Stimulated activated CD4-positive, alpha-beta T cell treated with anti-CD3 and anti-CD28 coated beads, TNF-alpha, amount 100 ng/mL, for 1 hour (primary cell): ENCODE measurements at places on chromosomes 12 and 14.

DNA sequence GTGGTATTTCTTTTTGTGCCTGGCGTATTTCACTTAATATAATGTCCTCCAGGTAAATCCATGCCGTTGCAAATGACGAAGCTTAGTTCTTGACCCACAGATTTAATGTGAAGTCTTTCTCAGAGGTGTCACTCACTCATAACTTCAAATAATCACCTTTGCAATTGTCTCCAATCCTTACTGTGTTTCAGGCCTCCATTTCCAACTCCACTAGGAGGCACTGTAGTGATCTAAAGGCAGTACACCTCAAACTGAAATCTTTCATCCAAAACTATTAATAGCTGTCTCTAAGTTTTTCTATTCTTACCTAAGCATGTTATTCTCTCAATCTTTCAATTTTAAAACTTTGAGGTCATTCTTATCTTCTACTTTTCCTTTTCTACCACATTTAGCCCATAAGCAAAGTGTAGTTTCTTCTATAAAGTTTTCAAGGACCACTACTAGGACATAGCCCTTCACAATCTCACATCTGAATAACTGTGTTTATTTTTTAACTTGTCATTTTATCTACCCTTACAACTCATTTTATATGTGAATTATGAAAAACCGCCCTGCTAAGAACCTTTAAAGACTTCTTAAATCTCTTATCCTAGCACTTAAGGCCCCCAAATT lies 25.5 kb upstream of the FBXO34 start:
- no peak for DNase-seq

- peak; percentile 49 for DNase-seq
These were observed 3.7 kb upstream of the USP15 start for GRCh38 chr12:62256408-62257096.

GRCh38 chr14:68791902-68792677 lies 777 bp downstream of the ZFP36L1 start:
- no peak for DNase-seq

DNA sequence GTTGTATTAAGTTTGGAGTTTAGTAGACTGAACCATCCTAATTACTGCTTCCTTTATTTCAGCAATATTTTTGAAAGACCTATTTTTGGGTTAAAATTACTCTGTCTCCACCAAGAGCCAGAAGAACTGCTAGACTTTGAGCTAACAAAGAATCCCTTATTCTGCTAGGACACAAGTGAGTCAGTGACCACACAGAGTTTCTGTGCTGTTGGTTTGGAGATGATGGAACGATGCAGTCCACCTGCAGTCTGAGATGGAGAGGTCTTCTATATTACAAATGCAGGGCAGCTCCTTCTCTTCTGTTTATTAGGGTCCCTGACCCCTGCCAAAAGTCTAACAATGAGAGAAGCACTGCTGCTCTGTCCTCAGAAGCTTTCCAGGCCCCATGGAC lies 6.7 kb upstream of the STXBP6 start:
- DNase-seq = no peak

DNA sequence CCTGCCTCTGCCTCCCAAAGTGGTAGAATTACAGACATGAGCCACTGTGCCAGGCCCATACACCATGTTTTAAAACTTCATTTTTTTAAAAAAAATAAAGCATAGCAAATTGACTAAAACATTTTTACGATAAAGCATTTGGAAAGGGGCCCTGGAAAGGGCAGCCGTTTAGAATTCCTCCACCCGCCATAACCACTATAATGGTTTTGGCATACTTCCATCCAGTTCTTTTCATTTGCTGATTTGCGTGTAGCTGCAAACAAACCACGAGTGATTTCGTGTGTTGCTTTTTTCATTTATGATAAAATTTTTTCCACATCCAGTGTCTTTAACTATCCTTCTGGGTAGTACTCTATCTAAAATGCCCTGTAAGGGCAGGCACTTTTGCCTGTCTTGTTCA lies 91.8 kb upstream of the RIN3 start:
- no peak for DNase-seq

- no peak for DNase-seq
These were observed 67.6 kb upstream of the SLC38A4 start for GRCh38 chr12:46893434-46893833.

- peak; percentile 20 for DNase-seq
These were observed 35.9 kb downstream of the FBLN5 start for GRCh38 chr14:91911474-91912032.

GRCh38 chr12:49525942-49526341 lies 12.9 kb upstream of the KCNH3 start:
- DNase-seq = no peak

- DNase-seq = peak; percentile 21
These were observed 404.4 kb downstream of the FLRT2 start for GRCh38 chr14:85934123-85934885.

DNA sequence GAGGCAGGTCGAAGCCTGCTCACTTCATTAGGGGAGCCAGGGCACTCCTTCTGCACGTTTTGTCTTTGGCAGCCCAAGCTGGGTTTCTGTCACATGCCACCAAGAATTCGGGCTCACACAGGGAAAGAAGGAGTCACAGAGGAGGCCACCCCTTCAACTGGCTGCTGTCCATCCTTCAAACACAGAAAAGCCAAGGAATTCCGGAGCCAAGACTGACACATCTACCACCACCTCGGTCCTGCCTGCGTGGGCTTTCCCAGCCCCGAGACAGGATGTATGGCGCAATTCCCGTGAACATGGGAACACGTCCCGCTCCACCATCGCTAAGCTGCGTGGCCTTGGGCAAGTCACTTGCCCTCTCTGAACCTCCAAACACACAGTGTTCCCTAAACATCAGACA lies 70.4 kb downstream of the NCOR2 start:
- DNase-seq = no peak

DNA sequence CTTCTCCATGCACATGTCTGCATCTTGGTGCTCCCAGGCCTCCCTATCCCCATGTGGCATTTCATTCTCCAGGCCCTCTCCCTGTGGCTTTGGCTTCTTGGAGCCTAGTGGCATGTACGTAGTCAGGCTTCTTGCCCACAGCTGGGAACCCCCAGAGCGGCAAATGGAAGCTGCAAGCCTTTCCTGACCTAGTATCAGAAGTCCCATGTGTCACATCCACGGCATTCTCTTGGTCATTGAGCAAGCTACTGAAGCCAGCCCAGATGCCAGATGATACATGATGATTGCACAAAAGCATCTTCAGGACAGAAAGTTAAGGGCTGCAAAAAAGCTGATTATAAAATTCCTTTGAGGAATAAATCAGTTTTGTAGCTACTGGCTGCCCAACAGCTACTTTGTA lies 154.9 kb downstream of the PELI2 start:
- no peak for DNase-seq

DNA sequence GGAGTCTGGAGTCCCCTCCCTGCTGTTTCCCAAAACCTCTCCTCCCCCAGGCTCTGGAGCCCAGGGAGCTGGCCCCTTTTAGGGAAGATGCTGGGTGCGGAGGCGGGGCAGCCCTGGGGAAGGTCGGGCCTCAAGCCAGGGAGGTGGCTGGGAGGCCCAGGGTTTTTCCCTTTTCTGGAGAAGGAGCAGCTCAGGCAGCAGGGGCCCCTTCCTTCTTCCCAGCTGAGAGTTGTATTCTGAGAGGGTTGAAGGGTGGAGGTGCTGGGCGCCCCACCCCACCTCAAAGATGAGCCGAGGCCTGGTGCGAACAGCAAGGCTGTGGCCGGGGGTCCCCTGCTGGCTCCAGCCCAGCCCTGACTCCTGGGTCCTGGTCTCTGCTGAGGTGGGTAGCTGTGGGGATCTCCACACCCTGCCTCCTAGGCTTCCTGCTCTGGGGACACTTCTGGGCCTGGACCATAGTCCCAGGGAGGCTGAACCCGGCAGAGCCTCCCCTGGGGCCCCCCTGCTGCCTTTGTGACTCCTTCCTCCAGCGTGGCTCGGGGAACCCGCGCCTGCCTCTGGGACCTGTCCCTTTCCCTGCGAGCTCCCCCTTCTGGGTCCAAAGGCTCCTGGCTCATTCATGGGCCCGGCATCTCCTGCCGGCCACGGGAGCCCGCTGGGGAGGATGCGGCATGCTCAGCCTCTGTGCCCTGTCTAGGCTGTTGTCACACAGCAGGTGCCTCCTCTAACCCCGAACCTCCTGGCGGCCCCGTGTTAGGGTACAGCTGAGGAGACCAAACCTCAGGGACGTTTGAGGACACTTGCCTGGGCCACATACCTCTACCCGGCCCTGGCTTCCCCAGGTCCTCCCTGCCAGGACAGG lies 4.4 kb downstream of the TRMT61A start:
- DNase-seq = no peak

DNA sequence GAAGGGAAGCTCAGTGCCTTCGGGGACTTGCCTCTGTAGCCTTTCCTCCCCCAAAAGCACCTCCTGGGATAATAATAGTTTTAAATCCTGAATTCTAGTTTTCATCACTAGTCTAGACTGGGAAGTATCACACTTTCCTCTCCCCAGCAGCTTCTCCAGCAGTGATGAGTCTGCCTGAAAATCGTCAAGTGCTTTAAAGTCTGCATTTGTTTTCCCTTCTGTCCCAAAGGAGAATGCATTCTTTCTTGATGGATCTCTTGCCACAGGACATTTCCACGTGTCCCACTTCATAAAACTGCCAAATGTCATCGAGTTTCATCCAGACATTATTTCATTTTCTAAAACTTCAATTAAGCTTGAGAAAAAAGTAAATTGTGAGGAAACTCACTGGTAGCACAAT lies 15.0 kb downstream of the CSRP2 start:
- DNase-seq = no peak
